Mammary microvascular endothelial cell (primary cell): ENCODE measurements at places on chromosomes 16 and 17. TPM values are rescaled to one million over a fixed set of nuclear protein-coding genes. Genes with fewer than 3 reads are reported as not detected.

Gene CCL7
- total RNA-seq: not detected in 2 replicates

Gene CEP295NL
- 0.20 and 0.74 TPM in 2 replicates for total RNA-seq

Gene WFDC1
- not detected in 2 replicates for total RNA-seq

Gene GRB7
- total RNA-seq: 0.27 and 0.30 TPM in 2 replicates

Gene ALDH3A1
- 0.10 TPM in 1 of 2 replicates, not detected in the other for total RNA-seq

Gene PAQR4
- total RNA-seq: 23.8 and 24.1 TPM in 2 replicates

Gene EME1
- 4.9 and 8.3 TPM in 2 replicates for total RNA-seq

Gene USH1G
- not detected in 2 replicates for total RNA-seq

Gene CNTNAP4
- total RNA-seq: not detected in 2 replicates

Gene CNEP1R1
- 13.5 and 20.3 TPM in 2 replicates for total RNA-seq

Gene CLEC18C
- total RNA-seq: not detected in 2 replicates

Gene NOS2
- 0.05 and 0.07 TPM in 2 replicates for total RNA-seq

Gene TRAP1
- 99.3 and 130 TPM in 2 replicates for total RNA-seq

Gene FA2H
- not detected in 2 replicates for total RNA-seq

Gene TPSD1
- total RNA-seq: not detected in 2 replicates

Gene IRX3
- total RNA-seq: 0.20 and 0.30 TPM in 2 replicates

Gene DCUN1D3
- 28.7 and 29.2 TPM in 2 replicates for total RNA-seq

Gene TEX14
- total RNA-seq: 0.27 TPM in 1 of 2 replicates, not detected in the other

Gene GIT1
- 59.1 and 61.0 TPM in 2 replicates for total RNA-seq

Gene SLC5A2
- not detected in 2 replicates for total RNA-seq

Gene SDR42E2
- total RNA-seq: not detected in 2 replicates

Gene SYNGR2
- total RNA-seq: 42.8 and 57.6 TPM in 2 replicates

Gene MKS1
- total RNA-seq: 5.7 and 7.9 TPM in 2 replicates

Gene GPS2
- total RNA-seq: 63.7 and 93.7 TPM in 2 replicates

Gene KRT12
- total RNA-seq: not detected in 2 replicates

Gene SLFN13
- total RNA-seq: 3.6 and 6.2 TPM in 2 replicates

Gene UNC45B
- total RNA-seq: not detected in 2 replicates

Gene AOC3
- 0.40 TPM in 1 of 2 replicates, not detected in the other for total RNA-seq

Gene SLC38A8
- not detected in 2 replicates for total RNA-seq

Gene SOCS1
- total RNA-seq: 1.7 and 2.4 TPM in 2 replicates

Gene ACACA
- 48.3 and 51.1 TPM in 2 replicates for total RNA-seq

Gene ASGR2
- total RNA-seq: not detected in 2 replicates

Gene NEUROD2
- not detected in 2 replicates for total RNA-seq

Gene CIAO3
- 25.8 and 30.2 TPM in 2 replicates for total RNA-seq

Gene GFAP
- total RNA-seq: not detected in 2 replicates

Gene OTOP3
- not detected in 2 replicates for total RNA-seq

Gene TEKT1
- not detected in 2 replicates for total RNA-seq

Gene GP1BA
- total RNA-seq: 0.05 TPM in 1 of 2 replicates, not detected in the other

Gene KCNJ12
- total RNA-seq: 0.25 and 0.67 TPM in 2 replicates

Gene NME4
- total RNA-seq: 125 and 136 TPM in 2 replicates

Gene GDPD3
- 0.49 and 0.80 TPM in 2 replicates for total RNA-seq

Gene C16orf92
- total RNA-seq: not detected in 2 replicates

Gene HAS3
- total RNA-seq: 0.15 and 1.1 TPM in 2 replicates

Gene CFAP119
- 1.3 and 1.4 TPM in 2 replicates for total RNA-seq

Gene PPY
- not detected in 2 replicates for total RNA-seq

Gene SRRM2
- total RNA-seq: 38.3 and 54.9 TPM in 2 replicates

Gene FADS6
- total RNA-seq: not detected in 2 replicates

Gene RDM1
- 0.20 and 0.80 TPM in 2 replicates for total RNA-seq

Gene TP53TG3
- not detected in 2 replicates for total RNA-seq

Gene HS3ST3A1
- 0.07 TPM in 1 of 2 replicates, not detected in the other for total RNA-seq

Gene SPATA22
- total RNA-seq: not detected in 2 replicates

Gene RGS9
- 0.33 and 0.64 TPM in 2 replicates for total RNA-seq

Gene ASIC2
- not detected in 2 replicates for total RNA-seq
